ENCODE measurements at places on chromosomes 4 and X.

DNA sequence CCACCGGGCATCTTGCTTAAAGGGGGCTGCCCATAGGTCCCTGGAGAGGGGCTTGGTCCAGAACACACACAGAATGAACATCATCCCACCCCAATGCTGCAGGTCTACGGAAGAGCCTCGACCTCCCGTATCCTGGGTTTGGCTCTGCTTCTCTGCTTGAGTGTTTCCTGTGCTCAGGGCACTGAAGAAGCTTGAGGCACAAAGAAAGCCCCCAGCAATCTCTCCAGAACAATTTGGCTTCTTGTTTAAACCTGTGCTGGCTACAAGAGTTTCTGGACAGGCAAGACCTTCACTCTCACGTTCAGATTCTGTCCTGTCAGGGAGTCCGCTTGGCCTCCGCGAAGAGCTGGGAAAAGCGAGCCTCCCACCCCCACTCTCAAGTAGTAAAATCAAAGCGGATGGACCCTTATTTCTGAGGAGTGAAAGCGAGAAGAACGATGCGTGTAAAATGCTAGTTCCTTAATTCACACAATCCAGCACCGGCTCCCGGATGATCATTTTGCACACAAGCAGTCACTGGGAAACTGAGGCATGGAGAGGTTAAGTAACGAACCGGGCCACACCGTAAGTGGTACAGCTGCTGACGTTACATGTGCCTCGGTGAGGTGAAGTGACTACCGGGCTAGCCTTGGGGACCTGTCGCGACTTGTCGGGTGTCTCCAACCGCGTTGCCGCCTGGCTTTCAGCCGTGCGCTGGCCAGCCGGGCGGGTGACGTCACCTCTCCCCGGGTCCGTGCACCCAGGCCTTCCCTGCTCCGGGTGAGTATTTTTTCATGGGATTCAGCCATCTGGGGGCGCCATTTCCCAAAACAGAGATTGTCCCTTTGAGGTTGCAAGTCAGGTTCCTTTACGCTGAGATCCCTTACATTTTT, 3.1 kb upstream of the SFRP2 start:
- peak; percentile 46 for DNase-seq

DNA sequence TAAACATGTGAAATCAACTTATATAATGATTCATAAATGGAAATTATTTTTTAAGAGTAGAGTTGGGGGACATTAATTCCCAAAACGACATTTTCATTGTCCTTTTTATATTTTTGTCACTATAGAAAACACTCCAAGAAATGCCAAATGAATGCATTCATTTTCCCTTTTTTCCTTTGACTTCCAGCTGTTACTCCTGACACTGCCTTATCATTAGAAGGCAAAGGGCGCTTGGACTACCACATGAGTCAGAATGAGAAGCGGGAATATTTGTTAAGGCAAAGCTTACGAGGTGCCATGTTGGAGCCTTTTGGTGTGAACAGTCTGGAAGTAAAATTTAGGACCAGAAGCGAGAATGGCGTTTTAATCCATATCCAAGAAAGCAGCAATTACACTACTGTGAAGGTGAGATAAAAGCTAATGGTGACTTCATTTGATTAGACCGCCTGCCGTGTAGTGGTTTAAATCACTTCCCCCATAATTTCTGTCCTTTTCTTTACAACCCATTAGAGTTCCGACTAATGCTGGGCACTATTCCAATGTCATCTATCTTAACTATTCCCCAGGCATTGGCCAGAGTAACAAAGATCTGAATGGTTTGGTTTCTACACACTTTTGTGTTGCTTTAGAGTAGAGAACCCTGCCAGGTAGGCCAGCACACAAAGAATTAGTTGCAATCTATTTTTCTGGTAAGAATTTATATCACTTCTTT, 166.7 kb downstream of the FAT4 start:
- no peak for DNase-seq

DNA sequence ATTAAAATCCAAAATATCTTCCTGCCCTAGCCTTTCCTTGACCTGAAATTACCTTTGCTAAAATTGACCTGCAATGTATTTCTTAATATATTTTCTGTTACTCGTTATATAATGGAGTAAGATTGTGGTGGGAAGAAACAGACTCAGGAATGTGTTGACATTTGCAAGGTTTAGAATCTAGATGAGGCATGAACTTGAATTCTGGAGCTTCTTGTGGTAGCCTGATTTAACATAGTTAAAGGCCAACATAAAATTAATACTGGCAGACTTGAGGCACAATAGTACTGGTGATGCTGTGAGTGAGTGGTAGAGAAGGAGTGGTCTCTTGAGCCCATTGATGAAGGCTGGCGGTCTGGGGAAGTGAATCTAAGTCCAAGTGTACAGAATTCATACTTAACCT, 197.9 kb upstream of the SPRY1 start:
- no peak for DNase-seq

DNA sequence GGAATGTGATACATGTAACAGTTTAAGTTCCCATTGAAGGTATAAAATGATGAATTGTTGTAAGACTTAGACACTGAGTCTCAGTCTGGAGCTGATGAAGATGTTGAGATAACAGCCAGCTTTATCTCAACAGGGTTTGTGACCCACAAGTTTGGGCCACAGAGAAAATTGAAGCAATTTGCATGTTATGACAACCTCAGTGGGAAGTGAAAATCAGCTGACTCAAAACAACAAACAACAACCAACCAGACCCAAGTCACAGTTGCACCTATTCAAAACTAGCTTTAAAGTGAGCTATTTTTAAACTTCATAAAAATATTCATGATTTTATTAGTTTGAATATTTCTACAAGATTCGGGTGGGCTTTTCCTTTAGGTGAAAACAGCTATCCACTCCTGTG, 8.0 kb downstream of the SFRP2 start:
- DNase-seq, result no peak

GRCh38 chrX:149392921-149393320, 112.2 kb downstream of the IDS start:
- DNase-seq, result no peak

- no peak for DNase-seq
Observed at GRCh38 chrX:70437011-70437410, 7.6 kb upstream of the DLG3 start.

DNA sequence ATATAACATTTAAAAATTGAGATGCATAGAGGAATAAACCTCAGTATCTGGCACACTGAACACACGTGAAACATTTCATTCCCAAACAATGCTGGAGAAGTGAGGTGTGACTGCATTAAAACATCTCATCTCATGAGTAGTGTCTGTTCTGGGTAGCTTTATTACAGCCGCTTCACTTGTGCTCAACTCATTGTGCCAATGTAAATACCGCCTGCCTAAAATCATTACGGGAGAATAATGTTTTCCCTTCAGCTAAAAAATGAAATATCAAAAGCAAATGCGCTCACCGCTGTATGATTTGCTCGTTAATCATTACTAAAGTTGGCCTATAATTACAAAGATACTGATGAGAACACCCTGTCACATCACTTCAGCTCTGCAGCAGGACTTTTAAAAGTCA, 110.2 kb upstream of the PRPS2 start:
- no peak for DNase-seq

GRCh38 chrX:318739-319578, at the start of gene GTPBP6:
Gene GTPBP6 (minus strand): TSS chrX:318796. CDS start chrX:318787, 9 bp downstream.
- peak; percentile 99 for DNase-seq

DNA sequence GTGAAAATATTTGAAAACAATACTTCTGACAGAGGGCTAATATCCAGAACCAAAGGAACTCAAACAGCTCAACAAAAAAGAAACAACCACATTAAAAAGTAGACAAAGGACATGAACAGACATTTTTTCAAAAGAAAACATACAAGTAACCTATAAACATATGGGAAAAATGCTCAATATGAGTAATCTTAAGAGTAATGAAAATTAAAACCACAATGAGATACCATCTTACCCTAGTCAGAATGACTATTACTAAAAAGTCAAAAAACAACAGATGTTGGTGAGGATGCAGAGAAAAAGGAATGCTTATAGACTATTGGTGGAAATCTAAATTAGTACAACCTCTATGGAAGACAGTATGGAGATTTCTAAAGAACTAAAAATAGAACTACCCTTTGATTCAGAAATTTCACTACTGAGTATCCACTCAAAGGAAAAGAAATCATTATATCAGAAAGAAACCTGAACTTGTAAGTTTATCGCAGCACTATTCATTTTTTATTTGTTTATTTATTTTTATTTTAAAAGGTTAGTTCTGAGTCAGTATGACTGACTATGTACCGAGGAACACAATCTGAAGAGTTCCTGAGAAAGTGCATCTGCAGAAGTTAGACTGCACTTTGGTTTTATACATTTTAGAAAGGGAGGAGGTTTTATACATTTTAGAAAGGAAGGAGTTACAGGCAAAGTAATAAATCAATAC, 231.3 kb downstream of the INPP4B start:
- DNase-seq, result no peak

DNA sequence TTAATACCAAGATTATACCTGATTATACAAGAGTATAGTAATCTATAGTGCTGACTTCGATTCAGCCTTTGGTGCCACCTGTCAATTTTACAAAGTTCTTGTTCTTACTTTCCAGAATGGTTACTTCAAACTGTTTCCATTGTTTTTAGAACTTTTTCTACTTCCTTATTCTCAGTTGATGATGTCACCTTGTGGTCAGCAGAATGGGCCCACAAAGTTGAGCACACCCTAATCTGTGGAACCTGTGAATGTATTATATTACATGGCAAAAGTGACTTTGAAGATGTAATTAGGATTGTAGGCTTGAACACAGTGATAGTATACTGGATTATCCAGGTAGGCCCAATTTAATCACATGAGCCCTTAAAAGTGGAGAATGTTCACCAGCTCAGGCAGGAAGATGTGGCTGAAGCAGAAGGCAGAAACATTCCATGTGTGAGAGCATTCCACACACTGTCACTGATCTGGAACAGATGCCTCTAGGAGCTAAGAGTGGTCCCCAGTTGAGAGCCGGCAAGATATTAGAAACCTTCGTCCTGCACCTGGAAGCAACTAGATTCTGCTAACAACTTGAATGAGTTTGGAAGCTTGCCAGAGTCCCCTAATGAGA, 6.3 kb upstream of the SGMS2 start:
- no peak for DNase-seq

DNA sequence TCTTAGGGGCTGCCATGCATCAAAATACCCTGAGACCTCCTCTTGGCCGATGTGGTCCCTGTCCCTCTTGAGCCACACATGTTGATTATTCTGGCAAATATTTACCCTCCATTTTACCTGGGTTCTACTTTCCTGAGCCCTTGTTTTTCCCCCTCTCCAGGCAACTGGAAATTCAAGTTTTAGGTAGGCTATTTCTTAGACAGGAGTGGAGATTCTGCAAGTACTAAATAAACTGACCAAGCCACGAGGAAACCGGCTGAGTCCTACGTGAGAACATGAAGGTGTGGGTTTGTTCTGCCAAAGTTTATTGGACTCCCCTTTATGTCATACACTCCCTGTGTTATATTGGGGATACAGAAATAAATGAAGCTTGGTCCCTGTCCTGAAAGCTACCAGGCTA, 88.1 kb downstream of the RTL5 start:
- DNase-seq, result no peak

DNA sequence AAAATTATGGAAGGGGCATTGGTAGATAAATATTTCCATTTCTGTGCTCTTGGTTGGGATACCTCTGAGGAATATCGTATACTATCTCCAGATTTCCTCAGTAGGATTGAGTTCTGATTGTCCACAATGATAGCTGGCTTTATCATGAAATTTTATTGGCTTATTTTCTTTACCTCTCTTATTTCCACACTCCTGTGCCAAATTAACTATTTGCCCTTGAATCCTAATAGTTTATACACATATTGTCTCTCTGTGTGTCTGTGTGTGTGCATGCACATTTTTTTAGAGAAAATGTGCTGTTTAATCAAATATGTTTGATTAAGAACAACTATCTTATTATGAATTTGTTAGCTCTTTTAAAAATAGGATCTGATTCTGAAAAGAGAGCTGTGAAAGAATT, 271.6 kb downstream of the DTHD1 start:
- DNase-seq, result no peak

GRCh38 chr4:39043861-39044363, 11.7 kb upstream of the TMEM156 start:
- no peak for DNase-seq

DNA sequence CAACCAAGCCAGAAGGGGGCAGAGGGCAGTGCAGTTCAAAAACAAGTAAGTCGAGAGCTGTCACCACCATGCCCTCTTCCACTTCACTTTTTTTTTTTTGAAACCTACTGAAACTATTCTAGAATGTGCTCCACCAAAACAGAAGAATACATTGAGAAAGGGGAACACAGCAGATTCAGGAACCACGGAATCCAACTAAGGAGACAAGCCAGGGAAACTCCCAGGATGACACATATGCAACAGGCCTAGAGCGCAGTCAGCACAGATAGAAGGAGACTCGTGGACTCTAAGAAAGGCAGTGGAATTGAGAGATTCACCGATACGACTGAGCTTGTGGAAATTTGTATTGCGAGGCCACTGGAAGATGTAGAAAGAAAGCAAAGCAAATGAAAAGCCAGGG, 66.1 kb downstream of the PHKA2 start:
- DNase-seq, result no peak

GRCh38 chrX:71626576-71626975, 8.3 kb upstream of the CXCR3 start:
- DNase-seq, result no peak

DNA sequence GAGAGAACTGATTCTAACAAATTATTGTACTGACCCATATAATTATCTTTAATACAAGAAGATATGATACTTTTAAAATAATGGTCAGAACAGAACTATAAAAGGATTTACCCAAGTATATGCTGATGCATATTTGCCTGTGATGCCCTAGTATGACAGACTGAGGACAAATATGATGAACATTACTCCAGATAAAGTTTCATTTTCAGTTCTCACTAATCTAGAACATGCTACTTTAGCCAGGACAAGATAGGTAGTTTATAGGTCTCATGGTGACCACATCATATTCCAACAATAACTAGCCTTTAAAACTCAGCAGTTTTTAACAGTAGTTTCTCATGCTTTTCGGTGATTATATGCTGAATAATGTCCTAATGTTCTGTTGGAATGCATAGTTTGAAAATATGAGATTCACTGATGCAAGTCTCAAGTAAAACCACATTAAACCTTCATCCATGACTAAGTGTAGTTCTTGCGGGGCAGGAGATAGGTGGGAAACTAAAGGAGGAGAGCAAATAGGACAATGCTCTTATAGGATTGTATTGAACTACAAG, 295.2 kb upstream of the AGA start:
- DNase-seq, result no peak

DNA sequence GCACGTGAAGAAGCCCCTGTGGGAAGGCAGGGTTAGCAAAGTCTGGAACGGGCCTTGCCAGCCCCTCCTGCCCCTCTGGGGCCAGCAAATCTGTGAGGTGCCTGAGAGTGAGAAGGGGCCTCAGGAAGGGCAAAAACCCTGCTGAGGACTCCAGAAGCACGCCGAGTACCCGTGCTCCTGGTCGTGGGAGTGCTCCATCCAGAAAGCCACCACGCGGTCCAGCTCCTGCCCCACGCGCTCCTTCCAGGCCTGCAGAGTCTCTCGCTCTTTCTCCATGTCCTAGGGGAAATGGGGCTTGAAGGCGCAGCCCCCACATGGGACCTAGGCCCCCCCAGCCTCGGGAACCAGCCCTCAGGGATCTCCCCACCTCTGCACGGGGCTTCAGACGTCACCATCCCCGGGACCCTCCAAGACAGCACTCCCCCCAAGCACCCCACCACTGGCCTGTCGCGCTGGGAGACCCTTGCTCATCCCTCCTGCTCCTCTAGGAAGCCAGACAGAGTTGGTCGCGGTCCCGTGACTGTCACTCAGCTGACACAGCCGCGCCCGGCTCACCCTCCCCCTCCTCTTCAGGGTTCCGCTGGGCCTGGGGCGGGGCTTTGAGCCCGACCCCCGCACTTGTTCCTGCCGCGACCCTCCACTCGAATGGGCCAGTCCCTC, at the start of gene RENBP:
TSS of gene RENBP (minus strand) at position 504 of the 660 bp plus-strand sequence. CDS start at position 471, 33 bp downstream.
- peak; percentile 76 for DNase-seq

- peak; percentile 65 for DNase-seq
Observed at GRCh38 chr4:42396752-42397634, at the start of gene SHISA3. Gene SHISA3 (plus strand): TSS chr4:42397488. CDS start chr4:42398057, 569 bp downstream.

Data from left ventricle myocardium superior (tissue), 1 donor.